ENCODE measurements at places on chromosomes 7 and 10. TPM values are rescaled to one million over a fixed set of nuclear protein-coding genes. Genes with fewer than 3 reads are reported as not detected.

Gene CALN1
- polyA plus RNA-seq = 0.10 TPM

Gene PNLIP
- polyA plus RNA-seq = not detected

Gene SLC29A4
- polyA plus RNA-seq = 22.2 TPM

Gene AGAP9
- polyA plus RNA-seq = 19.4 TPM

Gene DDX50
- polyA plus RNA-seq = 58.0 TPM

Gene NUTM2A
- 4.5 TPM for polyA plus RNA-seq

Gene PDE6C
- polyA plus RNA-seq = 1.5 TPM

Gene TMEM213
- 1.1 TPM for polyA plus RNA-seq

Gene ELMO1
- polyA plus RNA-seq = 55.3 TPM

Gene HKDC1
- polyA plus RNA-seq = 3.2 TPM

Gene SOSTDC1
- polyA plus RNA-seq = 33.0 TPM

Gene GIMAP1
- polyA plus RNA-seq = 5.7 TPM

Gene DEPP1
- 49.8 TPM for polyA plus RNA-seq

Gene ST8SIA6
- polyA plus RNA-seq = 13.3 TPM

Gene PIP
- polyA plus RNA-seq = not detected

Gene MKRN1
- 107 TPM for polyA plus RNA-seq

Gene XPNPEP1
- 84.3 TPM for polyA plus RNA-seq

Gene SLC12A9
- polyA plus RNA-seq = 53.7 TPM

Gene CYTH3
- 27.1 TPM for polyA plus RNA-seq

Gene TSPAN13
- 151 TPM for polyA plus RNA-seq

Gene LRIT1
- polyA plus RNA-seq = not detected

Gene ZNF503
- polyA plus RNA-seq = 48.9 TPM

Gene AKR1B15
- polyA plus RNA-seq = 0.19 TPM

Gene WDR86
- polyA plus RNA-seq = 22.3 TPM

Gene AFAP1L2
- 35.3 TPM for polyA plus RNA-seq

Gene PILRA
- 5.0 TPM for polyA plus RNA-seq
